ENCODE measurements at places on chromosomes 16 and 17. TPM values are rescaled to one million over a fixed set of nuclear protein-coding genes. Genes with fewer than 3 reads are reported as not detected.

- DNase-seq, result no peak
Measured at GRCh38 chr16:5001571-5001970, 32.2 kb downstream of the NAGPA start.

GRCh38 chr17:1095090-1095852 lies 84.5 kb downstream of the ABR start:
- no peak for DNase-seq

Gene AANAT
- total RNA-seq, result 0.16 TPM

DNA sequence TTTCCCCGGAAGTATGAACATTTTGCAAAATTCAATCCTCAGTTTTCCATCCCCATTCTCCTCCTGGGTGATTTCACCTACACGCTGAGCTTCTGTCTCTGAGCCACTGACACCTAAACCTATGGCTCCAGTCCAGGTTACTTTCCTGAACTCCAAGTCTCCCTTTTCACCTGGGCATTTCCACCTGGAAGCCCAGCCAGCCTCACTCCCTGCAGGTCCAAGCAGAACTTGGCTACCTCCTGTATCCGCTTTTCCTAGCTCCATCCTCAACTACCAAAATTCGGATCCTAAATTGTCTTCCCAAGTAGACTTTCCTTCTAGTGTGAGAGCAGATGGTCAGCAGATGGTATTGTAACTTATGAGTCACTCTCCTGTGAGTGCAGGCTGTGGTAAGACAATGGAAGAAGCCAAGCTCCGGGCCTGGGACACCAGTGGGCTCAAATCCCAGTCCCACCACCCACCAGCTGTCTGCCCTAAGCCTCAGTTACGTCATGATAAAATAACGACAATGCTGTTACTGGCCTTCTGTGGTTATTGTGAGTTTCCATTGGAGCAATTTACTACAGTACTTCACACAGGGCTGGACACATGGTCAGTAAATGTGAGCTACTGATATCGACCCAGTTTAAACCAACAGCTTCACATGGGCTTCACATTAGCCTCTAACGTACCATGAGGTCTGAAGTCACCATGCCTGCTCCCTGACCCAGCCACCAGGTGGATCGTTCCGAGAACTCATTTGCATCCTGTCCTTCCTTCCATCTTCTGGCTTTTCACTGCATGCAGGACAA lies 33.3 kb downstream of the PECAM1 start:
- no peak for DNase-seq

Gene CD300LB
- 0.52 TPM for total RNA-seq

GRCh38 chr16:68342620-68343019 lies 31.8 kb downstream of the PRMT7 start:
- no peak for DNase-seq

Gene GDPD3
- 1.3 TPM for total RNA-seq
